ENCODE measurements at places on chromosomes 12 and 14. TPM values are rescaled to one million over a fixed set of nuclear protein-coding genes. Genes with fewer than 3 reads are reported as not detected.

Gene OAS1
- total RNA-seq = 7.5 TPM

Gene EXOC3L4
- total RNA-seq = 27.0 TPM

Gene RDH11
- 51.5 TPM for total RNA-seq

Gene TPPP2
- 0.58 TPM for total RNA-seq

Gene TIMELESS
- 25.6 TPM for total RNA-seq

Gene IRAK3
- total RNA-seq = not detected

Gene DIO2
- not detected for total RNA-seq

Gene ERP27
- 5.1 TPM for total RNA-seq

Gene BDKRB1
- not detected for total RNA-seq

Gene ACSM4
- total RNA-seq = not detected

Gene KCNC2
- not detected for total RNA-seq

Gene FIGNL2
- total RNA-seq = 0.76 TPM

Gene MSI1
- total RNA-seq = 0.80 TPM

Gene MYO1H
- total RNA-seq = not detected

Gene GPR84
- not detected for total RNA-seq

Gene PNMA1
- total RNA-seq = 8.3 TPM

Gene DPPA3
- total RNA-seq = not detected

Gene ANP32D
- not detected for total RNA-seq

Gene TAS2R42
- not detected for total RNA-seq

Gene IL23A
- total RNA-seq = 0.35 TPM

Gene KRAS
- 18.4 TPM for total RNA-seq

Gene METTL3
- 123 TPM for total RNA-seq

Gene PPM1H
- 38.1 TPM for total RNA-seq

Gene POC1B
- 15.1 TPM for total RNA-seq

Gene GPRC5A
- 0.24 TPM for total RNA-seq

Gene ZNF385A
- total RNA-seq = 0.49 TPM

Gene ADCY6
- 10.6 TPM for total RNA-seq

Gene NTS
- 0.13 TPM for total RNA-seq

Gene MYH6
- total RNA-seq = not detected

Gene RIMBP2
- total RNA-seq = not detected

Gene SOX5
- total RNA-seq = 76.4 TPM

Gene KRT79
- not detected for total RNA-seq

Gene AKAP3
- 0.49 TPM for total RNA-seq

Gene AVPR1A
- not detected for total RNA-seq

Gene CELA1
- not detected for total RNA-seq

Gene TNS2
- total RNA-seq = 8.9 TPM

Gene CLEC9A
- not detected for total RNA-seq

Gene OASL
- 0.22 TPM for total RNA-seq

Gene TMEM52B
- total RNA-seq = not detected

Gene SYNDIG1L
- not detected for total RNA-seq

Gene PLEKHG7
- not detected for total RNA-seq

Gene LAG3
- 0.11 TPM for total RNA-seq

Gene TRIM9
- not detected for total RNA-seq

Gene BHLHE41
- not detected for total RNA-seq

Measured in HepG2 (cell line).